ENCODE measurements at places on chromosomes 6 and 20.

- DNase-seq: peak; percentile 57
These were observed 68.3 kb upstream of the TMEM244 start for GRCh38 chr6:129929433-129929832.

DNA sequence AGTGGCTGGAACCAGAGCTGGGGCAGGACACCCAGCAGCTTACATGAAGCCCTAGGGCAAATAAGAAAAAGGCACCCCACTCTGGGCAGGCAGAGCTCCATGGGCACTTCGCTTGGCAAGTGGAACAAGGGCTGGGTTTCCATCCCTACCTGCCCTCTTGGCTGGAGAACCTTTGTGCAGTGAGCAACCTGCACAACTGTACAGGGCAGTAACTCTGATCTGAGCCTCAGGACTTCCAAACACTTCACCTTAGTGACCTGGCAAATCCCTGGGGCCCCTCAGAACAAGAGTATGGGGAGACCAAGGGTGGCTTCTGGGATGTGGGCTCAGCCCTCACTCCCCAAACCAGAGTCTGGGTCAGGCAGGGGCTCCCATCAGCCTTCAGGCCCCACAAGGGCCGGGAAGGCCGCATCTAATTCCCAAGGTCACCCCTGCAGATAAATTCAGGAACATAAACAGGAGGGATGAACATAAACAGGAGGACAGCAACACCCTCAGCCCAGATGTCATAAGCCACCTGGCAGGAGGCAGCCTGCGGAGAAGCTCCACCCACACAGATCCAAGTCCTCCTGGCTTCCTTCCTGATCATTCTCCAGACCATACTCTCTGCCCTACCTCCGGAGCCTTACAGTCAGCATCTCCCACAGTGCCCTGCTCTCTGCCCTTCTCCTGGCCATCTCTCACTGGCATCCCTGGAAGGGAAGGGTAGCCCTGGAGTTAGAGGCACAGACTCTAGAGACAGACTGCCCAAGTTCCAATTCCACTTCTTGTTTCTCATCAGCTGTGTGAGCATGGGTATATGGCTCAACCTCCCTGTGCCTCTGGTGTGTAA is 37.5 kb downstream of the HNF4A start:
- DNase-seq: no peak

DNA sequence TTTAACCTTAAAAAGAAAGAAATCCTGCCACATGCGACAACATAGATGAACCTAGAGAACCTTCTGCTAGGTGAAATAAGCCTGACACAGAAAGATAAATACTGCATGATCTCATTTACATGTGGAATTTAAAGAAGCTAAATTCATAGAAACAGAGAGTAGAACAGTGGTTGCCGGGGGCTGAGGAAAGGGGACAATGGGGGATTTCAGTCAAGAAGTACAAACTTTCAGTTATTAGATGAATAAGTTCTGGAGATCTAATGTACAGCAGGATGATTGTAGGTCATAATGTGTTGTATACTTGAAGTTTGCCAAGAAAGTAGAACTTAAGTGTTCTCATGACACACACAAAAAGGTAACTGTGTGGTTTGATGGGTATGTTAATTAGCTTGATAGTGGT is 204.3 kb upstream of the PRSS16 start:
- no peak for DNase-seq

DNA sequence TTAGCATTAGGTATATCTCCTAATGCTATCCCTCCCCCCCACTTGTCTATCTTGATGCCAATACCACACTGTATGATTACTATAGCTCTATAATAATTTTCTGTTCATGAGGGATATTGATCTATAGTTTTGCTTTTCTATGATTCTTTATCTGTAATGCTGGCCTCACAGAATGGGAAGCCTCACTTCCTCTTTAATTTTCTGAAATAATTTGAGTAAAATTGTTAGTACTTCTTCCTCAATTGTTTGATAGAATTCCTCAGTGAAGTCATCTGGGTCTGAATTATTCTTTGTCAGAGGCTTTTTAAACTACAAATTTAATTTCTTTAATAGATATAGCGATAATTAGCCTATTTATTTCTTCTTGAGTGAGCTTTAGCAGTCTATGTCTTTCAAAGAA is 31.2 kb downstream of the SIRPD start:
- no peak for DNase-seq

DNA sequence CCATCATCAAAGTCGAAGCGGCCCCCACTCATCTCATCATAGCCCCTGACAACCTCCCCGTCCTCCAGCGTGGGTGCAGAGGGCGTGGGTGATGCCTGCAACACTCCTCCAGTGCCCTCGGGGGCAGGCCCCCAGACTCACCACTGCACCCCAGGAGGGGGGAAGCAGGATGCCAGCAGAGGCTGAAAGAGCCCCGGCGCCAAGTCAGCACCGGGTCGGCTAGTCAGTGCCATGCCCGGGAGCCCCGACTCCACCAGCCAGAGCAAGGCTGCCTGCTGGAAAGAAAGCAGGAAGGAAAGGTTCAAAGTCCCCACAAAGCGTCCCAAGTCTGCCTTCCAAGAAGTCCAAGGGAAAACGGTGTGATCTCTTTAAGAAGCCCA is 324 bp downstream of the JPH2 start:
- DNase-seq: no peak

All from foreskin melanocyte (primary cell).